Stimulated activated CD4-positive, alpha-beta T cell treated with anti-CD3 and anti-CD28 coated beads, Interleukin-15, amount 100 ng/mL, for 1 hour (primary cell): ENCODE measurements at places on chromosomes 6 and 20.
A peak's percentile ranks its signal among the peaks of the same experiment; 100 is the strongest.

GRCh38 chr6:80469977-80470376 is 363.5 kb downstream of the BCKDHB start:
- DNase-seq, result no peak

GRCh38 chr6:1105833-1106400 is 206.0 kb upstream of the FOXQ1 start:
- DNase-seq, result no peak

GRCh38 chr6:152642578-152643375 is 5.6 kb upstream of the SYNE1 start:
- no peak for DNase-seq

DNA sequence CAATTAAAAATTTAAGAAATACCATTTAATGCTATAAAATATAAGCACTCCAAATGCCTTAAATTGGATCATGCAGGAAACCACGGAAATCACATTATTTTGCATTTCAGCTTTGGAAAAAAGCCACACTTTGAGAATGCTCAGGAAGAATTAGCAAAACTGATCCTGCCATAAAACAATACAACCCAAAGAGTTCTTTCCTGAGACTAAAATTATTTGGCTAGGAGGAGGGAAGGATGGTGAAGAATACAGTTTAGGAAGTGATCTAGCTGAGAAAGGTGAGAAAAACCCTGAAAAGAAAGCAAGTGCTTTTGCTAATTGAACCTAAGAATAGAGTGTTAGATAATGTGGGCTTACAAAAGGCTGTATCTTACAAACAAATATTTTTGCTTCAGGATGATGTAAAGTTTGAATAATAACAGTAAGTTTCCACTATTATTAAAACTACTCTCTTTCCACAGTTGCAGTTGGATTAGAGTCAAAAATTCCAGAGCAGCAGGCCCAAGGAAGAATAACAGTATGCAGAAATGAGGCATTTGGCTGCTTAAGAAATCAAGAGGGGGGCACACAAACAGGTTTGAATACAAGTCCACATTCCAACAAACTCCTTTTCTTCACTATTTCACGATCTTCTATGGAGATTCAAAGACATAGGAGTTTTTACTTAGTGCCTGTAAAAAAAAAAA is 565.4 kb downstream of the RFPL4B start:
- no peak for DNase-seq

- no peak for DNase-seq
These were observed 38.6 kb upstream of the EPB41L1 start for GRCh38 chr20:36115925-36116324.

DNA sequence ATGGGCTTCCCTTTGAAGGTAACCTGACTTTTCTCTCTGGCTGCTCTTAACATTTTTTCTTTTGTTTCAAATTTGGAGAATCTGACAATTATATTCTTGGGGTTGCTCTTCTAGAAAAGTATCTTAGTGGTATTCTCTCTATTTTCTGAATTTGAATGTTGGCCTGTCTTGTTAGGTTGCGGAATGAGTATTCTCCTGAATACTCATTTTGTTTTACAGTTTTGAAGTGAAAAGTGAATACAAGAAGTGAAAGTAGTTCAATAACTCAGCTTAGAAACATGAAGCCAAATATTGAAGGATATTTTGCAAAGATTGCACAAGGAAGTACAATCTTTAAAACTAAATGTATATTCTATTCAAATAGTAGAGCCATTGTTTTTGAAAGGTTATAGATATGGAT is 120.2 kb upstream of the MAP3K4 start:
- no peak for DNase-seq

DNA sequence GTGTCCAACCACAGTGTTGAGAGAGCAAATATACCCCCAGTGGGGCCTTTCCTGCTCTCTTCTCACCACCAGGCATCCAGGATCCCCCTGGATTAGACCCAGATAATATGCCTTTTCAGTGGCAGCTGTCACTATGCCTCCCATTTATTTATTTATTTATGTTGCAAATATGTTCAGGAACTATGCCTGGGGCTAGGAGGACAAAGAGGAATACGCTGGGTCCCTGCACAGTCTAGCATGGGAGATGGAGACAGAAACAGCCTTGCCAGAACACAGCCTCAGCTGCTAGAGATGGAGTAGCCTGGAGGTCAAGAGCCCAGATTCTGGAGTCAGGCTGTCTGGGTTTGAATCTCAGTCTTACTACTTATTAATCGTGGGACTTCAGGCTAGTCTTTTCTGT is 74.6 kb upstream of the LRFN2 start:
- no peak for DNase-seq

- no peak for DNase-seq
These were observed 182.4 kb downstream of the TSHZ2 start for GRCh38 chr20:53154540-53154939.

GRCh38 chr20:22584522-22584921 is at the start of gene FOXA2:
FOXA2 (minus strand) TSS chr20:22584572; CDS start chr20:22584278, 294 bp downstream.
- DNase-seq, result no peak

GRCh38 chr6:48318670-48319069 is 207.7 kb upstream of the PTCHD4 start:
- no peak for DNase-seq

- DNase-seq, result no peak
These were observed 77.8 kb downstream of the NINL start for GRCh38 chr20:25507385-25508082.

GRCh38 chr6:69042297-69042696 is 407.2 kb downstream of the ADGRB3 start:
- no peak for DNase-seq

DNA sequence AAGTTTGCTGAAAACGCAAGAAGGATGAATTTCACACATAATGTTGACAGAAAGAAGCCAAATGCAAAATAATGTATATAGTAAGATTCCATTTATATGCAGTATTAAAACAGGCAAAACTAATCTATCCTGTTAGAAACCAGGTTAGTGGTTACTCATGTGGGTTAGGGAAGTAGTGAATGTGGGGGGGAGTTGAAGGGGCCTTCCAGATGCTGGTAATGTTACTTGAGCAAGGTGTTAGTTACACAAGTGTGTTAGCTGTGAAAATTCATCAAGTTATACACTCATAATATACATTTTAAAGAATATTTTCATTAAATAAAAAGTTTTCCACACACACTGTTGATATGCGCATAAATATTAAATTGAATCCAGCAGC is 29.8 kb downstream of the USP45 start:
- no peak for DNase-seq

- peak; percentile 39 for DNase-seq
These were observed 805 bp upstream of the STX16 start for GRCh38 chr20:58650181-58650775.

DNA sequence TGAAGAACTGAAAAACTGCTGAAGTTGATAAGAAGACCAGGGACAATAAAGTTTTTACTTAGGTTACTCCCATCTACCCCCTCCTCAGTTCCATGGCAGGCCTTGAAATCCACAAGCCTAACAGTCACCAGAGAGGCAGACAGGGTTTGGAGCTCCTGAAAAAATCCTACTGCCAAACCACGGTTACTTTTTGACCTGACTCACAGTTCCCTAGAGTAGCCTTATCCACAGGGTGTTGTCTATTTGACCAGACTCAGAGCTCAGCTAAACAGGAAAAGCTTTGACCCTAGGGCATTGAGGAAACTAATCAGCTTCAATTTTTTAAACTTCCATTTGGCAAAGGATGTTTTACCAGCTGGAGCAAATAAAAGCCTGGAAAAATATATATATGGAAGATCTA is 257.7 kb upstream of the NT5E start:
- DNase-seq, result no peak

GRCh38 chr20:5844063-5844681 is 94.0 kb downstream of the SHLD1 start:
- DNase-seq, result no peak

DNA sequence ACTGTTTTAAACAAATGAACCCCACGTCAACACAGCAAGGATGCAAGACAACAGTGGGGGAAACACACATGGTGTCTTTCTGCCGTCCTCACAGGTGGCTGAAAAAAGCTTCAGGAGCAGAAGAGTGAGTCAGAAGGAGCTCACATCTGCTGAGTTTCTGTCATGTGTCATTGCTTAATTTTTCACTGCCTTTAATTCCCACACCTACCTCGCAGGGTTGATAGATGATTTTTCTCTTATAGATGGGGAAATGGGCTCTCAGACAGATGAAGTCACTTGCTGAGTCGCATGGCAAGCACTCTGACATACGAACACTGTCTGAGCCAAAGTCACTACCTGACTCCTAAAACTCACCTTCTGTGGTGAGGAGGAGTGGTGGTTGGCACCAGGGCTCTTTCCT is 28.3 kb upstream of the CARMIL1 start:
- DNase-seq, result no peak

GRCh38 chr6:29723262-29723665 is at the start of gene HLA-F:
HLA-F (plus strand) TSS chr6:29723434; CDS start chr6:29723464, 30 bp downstream.
- DNase-seq, result peak; percentile 73

DNA sequence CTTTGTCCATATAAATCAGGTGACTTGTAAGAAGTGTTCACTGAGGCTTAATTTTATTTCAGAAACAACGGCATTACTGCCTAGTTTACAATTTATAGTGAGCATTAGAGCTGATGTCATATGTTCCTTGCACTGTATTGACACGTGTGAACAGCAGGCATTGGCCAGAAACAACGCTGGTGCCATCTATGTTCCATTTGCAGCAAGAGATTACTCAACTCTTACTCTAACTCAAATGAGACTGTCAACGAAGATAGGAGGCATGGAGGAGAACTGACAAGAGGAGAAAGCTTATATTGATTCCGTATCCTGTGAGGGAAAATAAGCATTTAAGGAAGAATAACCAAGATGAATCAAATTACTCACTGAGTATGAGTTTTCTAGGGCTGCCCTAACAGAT is 48.4 kb downstream of the MTFR2 start:
- DNase-seq, result no peak

GRCh38 chr6:113980937-113981554 is 10.1 kb upstream of the HDAC2 start:
- no peak for DNase-seq

GRCh38 chr20:5410470-5410869 is 93.7 kb upstream of the PROKR2 start:
- DNase-seq, result no peak

GRCh38 chr20:19070681-19071445 is 141.6 kb upstream of the SLC24A3 start:
- no peak for DNase-seq

DNA sequence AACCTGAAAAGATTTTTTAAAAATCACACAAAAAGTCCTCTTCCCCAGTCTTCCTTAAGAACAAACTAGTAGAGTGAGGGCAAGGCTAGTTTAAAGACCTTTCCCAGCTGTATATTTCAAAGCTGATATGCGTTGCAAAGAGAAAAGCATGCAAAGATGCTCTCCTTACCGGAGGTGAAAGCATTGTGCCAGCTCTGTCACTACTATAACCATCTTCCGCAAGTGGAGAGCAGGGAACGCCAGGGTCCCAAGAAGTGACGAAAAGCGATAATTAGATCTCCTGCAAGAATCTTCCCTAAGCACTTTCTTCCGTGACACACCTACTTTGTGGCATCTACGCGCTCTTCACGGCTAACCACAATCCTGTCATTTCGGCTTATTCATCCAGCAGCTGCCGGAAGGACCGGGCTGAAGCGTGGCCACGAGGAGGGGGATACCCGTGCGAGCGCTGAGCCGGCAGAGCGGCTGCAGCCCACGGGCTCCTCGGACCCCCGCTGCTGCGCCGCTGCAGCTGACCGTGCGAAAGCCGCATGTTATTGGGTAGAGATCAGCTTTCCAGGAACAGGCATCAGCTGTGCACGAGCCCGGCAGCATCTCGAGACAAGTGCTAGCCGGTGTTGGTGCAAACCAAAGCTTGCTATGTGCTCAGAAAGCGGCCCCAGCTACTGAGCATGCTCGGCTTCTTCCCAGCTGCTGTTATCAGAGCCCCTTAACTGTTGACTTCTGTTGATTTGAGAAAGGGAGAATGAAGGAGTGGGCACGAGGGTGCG is 57.2 kb upstream of the ARHGAP18 start:
- peak; percentile 27 for DNase-seq

DNA sequence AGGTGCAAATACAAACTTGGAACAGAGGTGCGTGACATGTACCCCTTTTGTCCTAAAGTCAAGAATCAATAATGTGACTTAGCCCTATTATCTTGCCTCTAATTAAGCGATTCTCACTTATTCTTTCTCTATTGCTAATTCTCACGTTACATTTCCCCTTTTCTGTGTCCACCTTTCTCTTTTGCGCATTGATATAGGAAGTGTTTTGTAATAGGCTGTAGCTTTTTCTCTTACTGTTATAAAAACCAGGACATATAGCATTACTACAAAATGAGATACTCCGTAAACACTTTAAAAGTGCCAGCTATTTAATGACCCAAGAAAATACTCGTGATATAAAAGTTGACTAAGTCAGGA is 669 bp upstream of the TMEM30A start:
- no peak for DNase-seq

GRCh38 chr6:42279144-42279781 is 61.6 kb upstream of the MRPS10 start:
- no peak for DNase-seq

DNA sequence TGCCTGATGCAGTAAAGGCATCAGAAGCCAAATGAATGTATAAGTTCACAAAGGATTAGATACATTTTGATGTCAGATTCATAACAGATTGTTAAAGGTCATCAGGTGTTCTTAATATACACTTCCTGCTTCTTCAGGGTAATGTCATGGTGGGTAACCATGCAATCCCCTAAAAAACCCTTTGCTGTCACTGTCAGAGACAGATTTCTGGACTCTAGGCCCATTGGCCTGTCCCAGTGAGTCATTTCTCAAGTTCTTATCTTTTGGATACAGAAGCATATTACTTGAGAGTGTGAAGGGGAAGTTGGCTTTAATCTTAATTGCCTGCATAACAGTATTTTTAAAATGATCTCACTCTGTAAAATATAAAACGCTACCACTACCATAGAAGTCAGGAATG is 895.6 kb upstream of the MAP3K7 start:
- no peak for DNase-seq

- no peak for DNase-seq
These were observed 10.7 kb upstream of the SERPINB9 start for GRCh38 chr6:2913621-2914317.

DNA sequence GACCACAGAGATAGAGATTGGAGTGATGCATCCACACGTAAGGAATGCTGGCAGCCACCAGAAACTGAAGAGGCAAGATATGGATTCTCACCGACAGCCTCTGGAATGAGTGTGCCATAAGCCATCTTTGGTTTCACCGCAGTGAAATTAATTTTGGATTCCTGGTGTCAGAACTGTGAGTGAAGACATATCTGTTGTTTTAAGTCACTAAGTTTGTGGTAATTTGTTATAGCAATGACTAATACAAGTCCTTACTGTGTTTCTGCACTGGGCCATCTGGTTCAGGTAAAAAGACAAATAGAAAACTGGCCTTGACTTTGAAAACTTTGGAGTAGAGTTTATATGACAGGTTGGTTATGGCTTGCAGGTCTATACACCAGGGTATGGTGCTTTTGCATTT is 261.9 kb downstream of the PHF3 start:
- no peak for DNase-seq

GRCh38 chr6:37429352-37429750 is 3.7 kb upstream of the CMTR1 start:
- DNase-seq, result no peak

GRCh38 chr20:61841966-61842365 is 223.7 kb downstream of the TAF4 start:
- DNase-seq, result no peak

GRCh38 chr20:32281711-32282110 is 4.3 kb downstream of the KIF3B start:
- no peak for DNase-seq

- DNase-seq, result no peak
These were observed 31.6 kb upstream of the KIF25 start for GRCh38 chr6:167965592-167966539.

GRCh38 chr6:16618962-16619361 is 142.3 kb downstream of the ATXN1 start:
- no peak for DNase-seq

- DNase-seq, result no peak
These were observed 404.2 kb downstream of the PLCB1 start for GRCh38 chr20:8536262-8536618.

GRCh38 chr6:104050455-104050854 is 809.3 kb downstream of the HACE1 start:
- no peak for DNase-seq
